Hepatocyte (in vitro differentiated cells): ENCODE measurements at places on chromosomes 7 and 10. TPM values are rescaled to one million over a fixed set of nuclear protein-coding genes. Genes with fewer than 3 reads are reported as not detected.

CYP3A5 gene
- total RNA-seq = 279 and 345 TPM in 2 replicates

NRG3 gene
- total RNA-seq = 0.57 and 0.72 TPM in 2 replicates

FGL2 gene
- total RNA-seq = 0.80 and 1.2 TPM in 2 replicates

BEND7 gene
- 8.2 and 8.9 TPM in 2 replicates for total RNA-seq

TES gene
- 122 and 129 TPM in 2 replicates for total RNA-seq

GFRA1 gene
- 2.9 and 4.5 TPM in 2 replicates for total RNA-seq

CAMK2B gene
- total RNA-seq = 0.37 TPM in 1 of 2 replicates, not detected in the other

NPTX2 gene
- total RNA-seq = 3.0 TPM in 2 replicates

VENTX gene
- total RNA-seq = not detected in 2 replicates

- no peaks in the 10 kb centered on the region for H3K36me3 ChIP-seq
- H3K4me1 ChIP-seq = no peaks in the 10 kb centered on the region
- no peak for DNase-seq
- H3K27ac ChIP-seq = no peak overlapping the region
- H3K4me3 ChIP-seq = no peak overlapping the region
- H3K27me3 ChIP-seq = no peaks in the 10 kb centered on the region
Measured at GRCh38 chr10:45553155-45553554, 119.4 kb downstream of the ZFAND4 start.

DNA sequence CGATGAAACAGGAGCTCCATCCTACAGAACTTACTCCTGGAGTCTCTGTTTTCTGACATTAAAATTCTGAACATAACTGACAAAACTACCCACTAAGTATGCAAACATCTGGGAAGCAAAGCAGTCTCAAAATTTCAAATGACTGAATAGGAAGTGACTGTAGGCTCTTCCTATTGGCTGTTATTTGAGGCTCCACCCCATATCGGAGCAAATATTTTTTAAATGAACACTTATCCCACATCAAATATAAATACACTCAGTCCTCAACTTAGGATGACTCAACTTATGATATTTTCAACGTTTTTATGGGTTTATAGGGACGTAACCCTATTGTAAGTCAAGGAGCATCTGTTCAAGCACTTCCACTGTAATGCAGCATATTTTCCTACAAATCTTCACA lies 8.8 kb downstream of the HSPA12A start:
- peaks cover 3% of the 10 kb centered on the region for H3K4me1 ChIP-seq
- H3K27me3 ChIP-seq = peaks cover 3% of the 10 kb centered on the region
- H3K36me3 ChIP-seq = no peaks in the 10 kb centered on the region
- no peak overlapping the region for H3K27ac ChIP-seq

GRCh38 chr7:5500056-5500776 lies 76.6 kb upstream of the TNRC18 start:
- H3K4me1 ChIP-seq = peaks cover 8% of the 10 kb centered on the region
- DNase-seq = no peak
- H3K36me3 ChIP-seq = no peaks in the 10 kb centered on the region
- H3K4me3 ChIP-seq = no peak overlapping the region
- H3K27ac ChIP-seq = no peak overlapping the region
- no peaks in the 10 kb centered on the region for H3K27me3 ChIP-seq

GRCh38 chr10:48604039-48604990 lies 558 bp downstream of the ARHGAP22 start:
- H3K27me3 ChIP-seq = peaks cover 21% of the 10 kb centered on the region
- DNase-seq = no peak
- no peak overlapping the region for H3K27ac ChIP-seq
- H3K4me1 ChIP-seq = peaks cover 3% of the 10 kb centered on the region
- H3K36me3 ChIP-seq = no peaks in the 10 kb centered on the region
- H3K4me3 ChIP-seq = no peak overlapping the region

GRCh38 chr10:51014680-51015389 lies 59.5 kb upstream of the PRKG1 start:
- no peak overlapping the region for H3K27ac ChIP-seq
- no peak for DNase-seq
- H3K4me1 ChIP-seq = no peaks in the 10 kb centered on the region
- no peak overlapping the region for H3K4me3 ChIP-seq
- H3K27me3 ChIP-seq = no peaks in the 10 kb centered on the region
- H3K36me3 ChIP-seq = no peaks in the 10 kb centered on the region

- no peak for DNase-seq
- peaks cover 4% of the 10 kb centered on the region for H3K27me3 ChIP-seq
- H3K27ac ChIP-seq = peak overlapping the region; percentile 30
- no peaks in the 10 kb centered on the region for H3K4me1 ChIP-seq
Measured at GRCh38 chr7:45881280-45881758, 7.0 kb upstream of the IGFBP1 start.

DNA sequence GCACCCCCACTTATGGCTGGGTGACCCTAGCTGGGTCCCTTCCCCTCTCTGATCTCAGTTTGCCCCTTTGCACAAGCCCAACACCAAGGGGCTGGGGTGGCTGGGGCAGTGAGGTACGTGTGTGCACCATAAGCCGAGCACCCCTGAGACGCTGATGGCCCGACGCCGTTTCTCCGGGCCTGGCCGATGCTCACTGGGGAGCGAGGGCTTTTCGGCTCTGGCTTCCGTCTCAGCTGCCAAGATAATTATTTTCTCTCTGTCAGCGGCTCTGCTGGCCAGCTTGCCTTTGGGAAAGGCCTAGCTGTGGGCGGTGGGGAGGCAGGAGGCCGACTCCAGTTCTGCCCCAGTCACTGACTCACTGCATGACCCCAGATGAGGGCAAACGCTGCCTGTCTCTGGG lies 91.0 kb downstream of the ZMIZ1 start:
- H3K27me3 ChIP-seq = no peaks in the 10 kb centered on the region
- no peak overlapping the region for H3K4me3 ChIP-seq
- H3K4me1 ChIP-seq = peaks cover 75% of the 10 kb centered on the region
- H3K36me3 ChIP-seq = no peaks in the 10 kb centered on the region
- no peak for DNase-seq

- H3K36me3 ChIP-seq = peaks cover 4% of the 10 kb centered on the region
- H3K4me1 ChIP-seq = no peaks in the 10 kb centered on the region
- no peak overlapping the region for H3K27ac ChIP-seq
Measured at GRCh38 chr7:139407555-139407954, 47.9 kb downstream of the LUC7L2 start.

- DNase-seq = no peak
- H3K27ac ChIP-seq = no peak overlapping the region
- no peaks in the 10 kb centered on the region for H3K27me3 ChIP-seq
- H3K4me1 ChIP-seq = no peaks in the 10 kb centered on the region
Measured at GRCh38 chr10:47143072-47143471, 156.9 kb upstream of the GDF10 start.

DNA sequence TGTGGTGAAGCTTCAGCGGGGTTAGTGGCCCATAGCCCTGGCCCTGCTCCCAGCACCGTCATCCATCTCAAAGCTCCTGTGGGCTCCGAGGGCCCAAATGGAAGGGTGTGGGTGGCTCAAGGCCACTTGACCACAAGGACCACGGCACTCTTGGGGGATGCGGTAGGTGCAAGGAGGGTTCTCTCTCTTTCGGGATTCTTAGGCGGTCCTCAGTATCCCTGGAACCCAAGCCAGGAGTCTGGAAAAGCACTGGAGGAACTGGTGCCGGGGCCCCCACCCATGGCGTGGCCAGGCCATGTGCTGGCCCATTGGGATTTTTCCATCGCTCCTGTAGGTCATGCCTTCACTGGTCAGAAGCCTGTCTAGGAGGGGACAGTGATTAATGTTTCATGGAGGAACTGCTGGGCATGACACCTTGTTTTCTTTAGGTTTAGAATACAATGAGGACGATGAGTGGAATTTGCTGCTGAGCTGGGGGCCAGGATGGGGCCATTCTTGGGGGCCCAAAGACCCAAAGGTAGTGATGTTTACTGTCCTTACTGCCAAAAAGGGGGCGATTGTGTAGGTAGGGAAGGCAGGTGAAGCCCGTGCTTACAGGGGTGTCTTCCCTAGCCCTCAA lies 16.7 kb downstream of the AQP1 start:
- peak; percentile 2 for DNase-seq
- H3K4me3 ChIP-seq = no peak overlapping the region
- H3K27me3 ChIP-seq = no peaks in the 10 kb centered on the region
- no peak overlapping the region for H3K27ac ChIP-seq
- H3K36me3 ChIP-seq = no peaks in the 10 kb centered on the region

GRCh38 chr10:77381750-77382149 lies 255.9 kb downstream of the KCNMA1 start:
- H3K27ac ChIP-seq = no peak overlapping the region
- H3K27me3 ChIP-seq = no peaks in the 10 kb centered on the region
- H3K36me3 ChIP-seq = no peaks in the 10 kb centered on the region
- peaks cover 5% of the 10 kb centered on the region for H3K4me1 ChIP-seq

- H3K36me3 ChIP-seq = no peaks in the 10 kb centered on the region
- H3K4me3 ChIP-seq = no peak overlapping the region
- peak; percentile 76 for DNase-seq
- H3K27ac ChIP-seq = peak overlapping the region; percentile 94
- no peaks in the 10 kb centered on the region for H3K27me3 ChIP-seq
- H3K4me1 ChIP-seq = peaks cover 62% of the 10 kb centered on the region
Measured at GRCh38 chr10:80416479-80417098, 8.2 kb downstream of the PRXL2A start.

DNA sequence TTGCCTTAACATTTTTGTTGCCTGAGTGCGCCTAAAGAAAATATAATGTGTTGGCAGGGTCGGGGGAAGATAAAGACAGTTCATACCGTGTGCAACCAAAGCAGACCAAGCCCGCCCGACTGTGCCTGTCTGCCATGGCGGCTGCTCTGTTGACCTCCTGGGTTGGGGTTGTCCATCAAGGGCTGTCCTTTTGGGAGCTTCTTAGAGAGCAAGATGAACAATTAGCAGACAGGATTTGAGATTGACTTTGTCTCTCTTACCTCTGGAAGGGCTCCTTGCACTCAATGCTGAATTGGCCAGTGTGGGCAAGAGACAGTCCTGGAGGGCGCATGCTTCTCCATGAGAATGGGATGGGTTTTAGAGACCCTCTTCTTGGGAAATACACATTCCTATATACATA lies 319.6 kb downstream of the GLRX3 start:
- H3K4me1 ChIP-seq = no peaks in the 10 kb centered on the region
- H3K27ac ChIP-seq = no peak overlapping the region
- no peak overlapping the region for H3K4me3 ChIP-seq
- H3K27me3 ChIP-seq = no peaks in the 10 kb centered on the region
- no peaks in the 10 kb centered on the region for H3K36me3 ChIP-seq
- DNase-seq = no peak

- H3K27me3 ChIP-seq = no peaks in the 10 kb centered on the region
- DNase-seq = no peak
- H3K27ac ChIP-seq = no peak overlapping the region
- no peaks in the 10 kb centered on the region for H3K36me3 ChIP-seq
- H3K4me3 ChIP-seq = no peak overlapping the region
- no peaks in the 10 kb centered on the region for H3K4me1 ChIP-seq
Measured at GRCh38 chr10:11553773-11554381, 57.6 kb downstream of the USP6NL start.

DNA sequence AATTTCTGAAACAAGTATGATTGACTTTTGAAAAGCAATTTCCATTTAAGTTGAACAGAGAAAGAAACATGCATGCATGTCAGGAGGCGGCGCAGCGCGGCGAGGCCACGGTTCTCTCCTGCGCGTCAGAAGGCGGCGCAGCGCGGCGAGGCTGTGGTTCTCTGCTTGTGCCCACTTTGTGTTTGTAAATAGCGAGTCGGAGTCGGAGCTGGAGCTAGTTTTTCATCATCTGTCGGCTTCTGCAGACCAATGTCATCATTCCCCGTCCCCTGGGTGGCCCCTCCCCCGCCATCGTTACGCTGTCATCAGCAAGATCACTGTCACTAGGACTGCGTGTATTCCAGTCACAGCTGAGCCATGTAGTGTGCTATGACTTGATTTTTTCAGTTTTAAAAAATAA lies 49.2 kb downstream of the INPP5A start:
- DNase-seq = no peak
- H3K27me3 ChIP-seq = no peaks in the 10 kb centered on the region
- peaks cover 16% of the 10 kb centered on the region for H3K4me1 ChIP-seq
- no peaks in the 10 kb centered on the region for H3K36me3 ChIP-seq

DNA sequence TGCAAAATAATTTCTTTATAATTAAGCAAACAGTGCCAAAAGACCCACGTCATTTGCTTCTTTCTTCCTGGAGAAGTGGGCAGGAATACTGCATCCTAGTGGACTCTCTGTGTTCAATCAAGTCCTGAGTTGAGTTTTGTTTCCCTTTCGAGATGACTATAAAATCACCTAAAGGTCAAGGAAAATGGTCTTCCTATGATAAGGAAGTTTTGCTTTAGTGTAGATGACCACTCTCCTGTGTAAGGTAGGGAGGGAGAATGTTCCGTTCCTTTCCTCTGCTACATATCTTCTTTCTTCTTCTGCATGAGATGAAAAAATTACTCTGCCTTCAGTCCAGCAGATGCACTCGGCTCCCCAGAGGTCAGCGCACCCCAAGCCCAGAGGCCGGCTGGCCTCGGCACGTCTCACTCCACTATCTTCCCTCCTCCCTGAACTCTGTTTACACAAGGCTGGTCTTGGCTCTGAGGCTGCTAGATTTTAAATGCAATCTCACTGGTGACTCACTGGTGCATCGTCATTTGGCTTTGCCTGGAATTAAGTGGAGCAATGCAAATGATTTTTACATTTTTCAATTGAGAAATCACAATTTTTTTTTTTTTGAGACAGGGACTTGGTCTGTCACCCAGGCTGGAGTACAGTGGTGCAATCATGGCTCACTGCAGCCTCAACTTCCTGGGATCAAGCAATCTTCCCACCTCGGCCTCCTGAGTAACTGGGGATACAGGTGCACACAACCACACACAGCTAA lies 18.6 kb upstream of the VDAC2 start:
- DNase-seq = peak; percentile 85
- H3K36me3 ChIP-seq = no peaks in the 10 kb centered on the region
- H3K27ac ChIP-seq = peak overlapping the region; percentile 83
- H3K27me3 ChIP-seq = no peaks in the 10 kb centered on the region
- H3K4me1 ChIP-seq = peaks cover 17% of the 10 kb centered on the region

DNA sequence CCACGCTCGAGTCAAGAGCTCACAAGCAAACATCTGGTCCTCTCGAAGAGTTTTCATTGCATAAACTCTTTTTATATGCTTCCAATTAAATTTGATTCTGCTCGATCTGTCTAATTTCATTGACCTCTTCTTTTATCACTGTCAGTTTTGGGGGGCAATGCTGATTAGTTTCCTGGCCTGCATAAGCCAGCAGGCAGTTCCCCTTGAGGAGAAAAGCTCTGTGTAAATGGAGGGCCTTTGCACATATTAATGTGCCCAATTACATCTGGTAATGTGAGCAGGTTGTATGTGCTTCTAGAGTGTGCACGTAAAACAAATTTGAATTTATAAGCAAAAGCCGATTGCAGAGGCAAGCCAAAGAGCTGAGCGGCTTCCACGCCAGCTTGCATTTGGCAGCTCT lies 210.3 kb downstream of the ABCA13 start:
- H3K27me3 ChIP-seq = no peaks in the 10 kb centered on the region
- H3K4me1 ChIP-seq = no peaks in the 10 kb centered on the region
- no peaks in the 10 kb centered on the region for H3K36me3 ChIP-seq

GRCh38 chr10:133110133-133110532 lies 22.4 kb downstream of the ADGRA1 start:
- no peak overlapping the region for H3K4me3 ChIP-seq
- H3K4me1 ChIP-seq = no peaks in the 10 kb centered on the region
- no peaks in the 10 kb centered on the region for H3K27me3 ChIP-seq
- no peaks in the 10 kb centered on the region for H3K36me3 ChIP-seq
- peak overlapping the region; percentile 31 for H3K27ac ChIP-seq

- no peak overlapping the region for H3K4me3 ChIP-seq
- DNase-seq = peak; percentile 80
- H3K36me3 ChIP-seq = no peaks in the 10 kb centered on the region
- H3K4me1 ChIP-seq = peaks cover 8% of the 10 kb centered on the region
Measured at GRCh38 chr10:128156999-128157755, 31.0 kb upstream of the MKI67 start.
